ENCODE measurements at places on chromosomes 12 and 14.

DNA sequence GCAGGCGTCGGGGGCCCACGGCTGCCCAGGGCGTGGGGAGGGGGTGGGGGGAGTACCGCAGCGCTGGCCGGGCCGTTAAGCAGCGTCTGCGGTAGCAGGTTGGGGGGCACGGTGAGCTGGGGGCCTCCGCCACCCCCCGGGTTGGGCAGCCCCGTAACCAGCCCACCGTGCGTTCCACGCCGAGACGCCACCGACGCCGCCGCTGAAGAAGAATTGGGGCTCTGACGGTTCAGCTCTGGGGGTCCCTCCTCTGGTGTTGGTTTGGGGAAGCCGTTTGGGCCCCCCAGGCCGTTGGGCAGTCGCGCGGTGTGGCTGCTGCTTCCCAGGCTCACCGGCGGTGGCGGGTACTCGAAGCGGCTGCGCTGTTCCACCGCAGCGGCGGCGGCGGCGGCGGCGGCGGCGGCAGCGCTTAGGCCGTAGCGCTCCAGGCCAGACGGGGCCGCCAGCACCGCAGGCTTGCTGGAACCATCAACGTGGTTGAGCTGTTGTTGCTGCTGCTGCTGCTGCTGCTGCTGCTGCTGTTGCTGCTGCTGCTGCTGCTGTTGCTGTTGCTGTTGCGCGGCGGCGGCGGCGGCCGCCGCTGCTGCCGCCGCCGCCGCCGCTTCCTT is 1.5 kb downstream of the IRF2BPL start:
- no peak for DNase-seq

- no peak for DNase-seq
Measured at GRCh38 chr12:29273178-29273843, 107.7 kb downstream of the ERGIC2 start.

DNA sequence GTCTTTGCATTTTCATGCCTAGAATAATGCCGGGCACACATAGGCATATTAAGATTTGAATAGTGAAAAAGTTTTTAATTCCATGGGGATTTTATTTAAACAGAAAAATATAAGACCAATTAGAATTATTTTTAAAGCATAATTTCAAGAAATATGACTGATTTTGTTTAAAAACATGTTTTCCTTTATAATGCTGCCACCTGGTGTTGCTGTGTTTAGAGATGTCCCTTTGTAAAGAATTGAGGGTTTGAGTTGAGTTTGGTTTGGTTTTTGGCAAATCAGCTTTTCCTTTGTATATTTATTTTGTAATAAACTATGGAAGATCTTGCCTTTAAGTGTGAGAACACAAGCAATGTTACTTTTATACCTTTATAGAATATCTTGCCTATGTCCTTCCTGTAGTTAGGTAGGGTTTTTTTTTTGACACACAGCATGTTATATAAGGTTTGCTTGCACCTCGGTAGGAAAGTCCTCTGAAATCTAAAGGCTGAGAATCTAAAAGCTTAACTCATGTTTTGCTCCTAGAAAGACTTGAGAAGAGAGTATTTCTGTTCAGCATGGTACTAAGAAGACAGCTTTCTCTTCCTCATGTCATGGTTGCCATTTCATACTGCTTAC is 31.4 kb upstream of the SNAPC1 start:
- no peak for DNase-seq

DNA sequence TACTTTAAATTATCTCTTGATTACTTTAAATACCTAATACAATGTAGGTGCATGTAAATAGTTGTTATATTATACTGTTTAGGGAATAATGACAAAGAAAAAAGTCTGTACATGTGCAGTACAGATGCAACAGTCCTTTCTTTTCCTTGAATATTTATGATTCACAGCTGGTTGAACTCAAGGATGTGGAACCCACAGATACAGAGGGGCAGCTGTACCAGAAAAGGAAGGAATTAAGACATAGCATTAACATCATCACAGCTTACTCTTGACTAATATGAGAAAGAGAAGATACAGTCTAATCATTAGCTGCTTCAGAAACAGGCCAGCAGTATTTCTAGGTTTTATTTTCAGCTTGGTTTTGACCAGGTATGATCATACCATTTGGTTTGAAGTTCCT is 34.7 kb upstream of the AP4S1 start:
- no peak for DNase-seq

- DNase-seq = no peak
Measured at GRCh38 chr14:39060818-39061437, 42.1 kb downstream of the SEC23A start.

- peak; percentile 49 for DNase-seq
Measured at GRCh38 chr14:49972131-49972671, 79.3 kb downstream of the ARF6 start.

DNA sequence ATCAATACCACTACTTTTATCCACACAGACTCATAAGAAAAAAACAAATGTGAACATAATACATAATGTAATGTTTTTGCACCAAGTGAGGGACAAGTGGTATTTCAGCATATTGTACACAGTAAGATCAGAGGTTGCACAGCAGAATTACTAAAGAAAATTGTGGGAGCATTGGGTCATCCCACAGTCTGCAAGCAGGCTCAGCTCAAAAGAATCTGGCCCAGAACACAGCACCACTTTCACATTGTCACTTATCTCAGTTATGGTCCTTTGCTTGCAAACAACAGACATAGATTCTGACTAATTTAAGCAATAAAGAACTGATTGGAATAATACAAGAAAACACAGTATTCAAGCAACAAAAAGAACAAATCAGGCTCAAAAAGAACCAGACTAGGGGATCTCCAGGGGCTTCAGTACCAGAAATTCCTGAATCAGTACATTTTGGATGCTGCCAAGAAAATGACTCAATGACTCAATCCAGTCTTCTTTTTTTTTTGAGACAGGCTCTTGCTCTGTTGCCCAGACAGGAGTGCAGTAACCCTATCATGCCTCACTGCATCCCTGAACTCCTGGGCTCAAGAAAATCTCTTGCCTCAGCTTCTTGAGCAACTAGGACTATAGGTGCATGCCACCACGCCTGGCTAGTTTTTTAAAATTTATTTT is 42.9 kb upstream of the EEA1 start:
- DNase-seq = no peak

DNA sequence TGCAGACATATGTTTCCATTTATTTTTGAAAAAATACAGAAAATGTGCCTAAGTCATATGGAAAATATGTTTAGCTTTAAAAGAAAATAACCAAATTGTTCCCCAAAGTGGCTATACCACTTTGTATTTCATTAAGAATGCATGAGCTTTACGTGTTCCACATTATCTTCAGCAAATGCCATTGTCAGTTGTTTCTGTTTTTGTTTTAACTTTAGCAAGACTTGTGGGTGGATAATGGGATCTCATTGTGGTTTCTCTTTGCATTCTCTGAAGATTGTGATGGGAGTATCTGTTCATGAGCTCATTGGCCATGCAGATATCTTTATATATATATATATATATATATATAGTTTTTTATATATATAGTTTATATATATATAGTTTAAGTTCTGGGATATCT is 181.5 kb downstream of the CCER1 start:
- no peak for DNase-seq

DNA sequence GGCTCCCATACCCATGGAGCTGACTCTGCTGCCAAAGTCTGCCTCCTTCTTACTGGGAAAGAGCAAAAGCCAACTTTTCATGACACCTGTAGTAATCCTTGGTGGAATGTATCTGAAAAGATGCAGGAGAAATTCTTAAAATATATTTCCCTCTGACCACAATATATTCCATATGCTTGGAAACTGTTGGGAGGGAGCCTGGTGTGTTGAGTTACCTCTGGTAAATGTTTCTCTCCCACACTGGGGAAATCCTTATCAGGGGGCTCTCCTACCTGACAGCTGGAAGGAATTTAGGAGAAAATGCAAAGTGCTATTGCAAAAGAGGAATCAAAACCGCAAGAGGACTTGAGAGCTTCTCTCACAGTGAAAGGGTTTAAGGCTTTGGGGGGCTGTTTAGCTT is 139.4 kb downstream of the TBX5 start:
- no peak for DNase-seq

GRCh38 chr14:66459603-66460002 is 26.6 kb upstream of the CCDC196 start:
- no peak for DNase-seq

- DNase-seq = no peak
Measured at GRCh38 chr12:76451528-76451927, 103.3 kb upstream of the BBS10 start.

DNA sequence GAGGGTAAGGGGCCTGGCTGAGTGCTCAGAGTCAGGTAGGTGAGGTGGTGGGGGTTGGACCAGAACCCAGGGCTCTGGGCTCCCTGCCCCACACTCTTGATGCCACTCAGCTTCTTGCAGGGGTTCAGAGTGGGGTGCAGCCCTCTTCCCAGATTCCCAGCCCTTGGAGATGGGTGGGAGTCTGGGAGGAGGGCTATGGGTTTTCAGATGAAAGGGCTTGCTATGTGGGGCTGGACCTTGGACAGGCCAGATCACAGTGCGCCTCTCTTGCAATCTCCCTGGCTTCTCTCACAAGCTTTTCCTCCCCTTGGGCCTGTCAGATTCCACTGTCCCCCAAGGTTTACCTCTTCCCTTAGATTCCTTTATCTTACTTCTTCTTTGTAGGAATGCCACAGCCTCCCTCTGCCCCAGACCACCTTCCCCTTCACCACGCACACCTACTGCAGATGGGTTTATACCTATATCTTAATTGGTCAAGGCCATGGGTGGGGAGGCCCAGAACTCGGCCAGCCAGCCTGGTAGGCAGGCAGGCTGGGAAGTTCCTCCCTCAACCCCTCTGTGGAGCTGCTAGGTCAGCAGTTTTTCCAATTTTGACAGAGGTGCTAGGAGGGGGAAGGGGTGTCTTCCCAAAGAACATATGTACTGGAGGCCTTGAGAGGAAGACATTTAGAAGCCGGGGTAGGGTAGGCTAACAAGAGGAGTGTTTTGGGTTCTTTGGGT is 1.4 kb downstream of the NYNRIN start:
- DNase-seq = no peak

GRCh38 chr12:40970320-40970907 is 217.7 kb upstream of the PDZRN4 start:
- no peak for DNase-seq
